Ecto neural progenitor cell (in vitro differentiated cells): ENCODE measurements at places on chromosomes 11 and 22.

GRCh38 chr11:125170001-125170509, 5.5 kb downstream of the PKNOX2 start:
- no peak for DNase-seq

- DNase-seq = peak; percentile 84
Measured at GRCh38 chr22:36329254-36330078, 58.3 kb downstream of the MYH9 start.

DNA sequence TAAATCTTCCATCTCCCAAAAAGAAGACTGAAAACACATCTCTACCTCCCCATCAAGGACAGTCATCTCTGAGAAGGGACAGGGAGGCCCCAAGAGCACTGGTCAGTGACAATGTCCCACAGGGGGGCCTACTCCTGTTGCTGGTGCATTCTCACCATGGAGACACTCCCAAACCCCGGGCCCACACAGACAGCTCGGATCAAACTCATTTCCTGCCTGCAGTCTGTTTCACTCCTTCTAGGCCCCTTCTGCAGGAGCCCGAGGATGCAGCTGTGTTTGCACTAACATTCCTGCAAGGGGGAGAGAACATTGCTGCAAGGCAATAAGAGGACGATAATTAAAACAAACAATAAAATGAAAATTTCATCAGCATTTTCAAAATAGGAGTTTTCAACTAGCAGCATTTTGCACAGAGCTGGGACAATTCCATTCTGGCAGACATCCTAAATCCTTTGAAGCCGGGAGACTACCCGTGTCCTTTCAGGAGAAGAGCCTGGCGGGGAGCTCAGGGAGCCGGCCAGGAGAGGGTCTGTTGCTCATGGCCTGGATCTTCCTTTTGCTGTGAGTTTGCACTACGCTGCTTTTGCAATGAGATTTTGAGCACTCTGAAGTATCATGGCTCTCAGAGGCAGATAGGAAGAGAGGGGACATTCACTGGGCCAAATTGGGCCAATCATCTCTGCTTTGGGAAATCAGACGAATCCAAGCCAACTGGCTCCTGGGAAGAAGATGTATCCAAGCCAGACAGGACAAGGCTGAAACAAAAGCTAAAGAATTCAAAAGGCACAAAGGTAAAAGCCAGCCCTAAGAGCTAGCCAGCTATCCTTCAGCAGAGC, 33.2 kb downstream of the SPATA19 start:
- no peak for DNase-seq

- DNase-seq = no peak
Measured at GRCh38 chr11:67252831-67253239, 13.4 kb upstream of the GRK2 start.

DNA sequence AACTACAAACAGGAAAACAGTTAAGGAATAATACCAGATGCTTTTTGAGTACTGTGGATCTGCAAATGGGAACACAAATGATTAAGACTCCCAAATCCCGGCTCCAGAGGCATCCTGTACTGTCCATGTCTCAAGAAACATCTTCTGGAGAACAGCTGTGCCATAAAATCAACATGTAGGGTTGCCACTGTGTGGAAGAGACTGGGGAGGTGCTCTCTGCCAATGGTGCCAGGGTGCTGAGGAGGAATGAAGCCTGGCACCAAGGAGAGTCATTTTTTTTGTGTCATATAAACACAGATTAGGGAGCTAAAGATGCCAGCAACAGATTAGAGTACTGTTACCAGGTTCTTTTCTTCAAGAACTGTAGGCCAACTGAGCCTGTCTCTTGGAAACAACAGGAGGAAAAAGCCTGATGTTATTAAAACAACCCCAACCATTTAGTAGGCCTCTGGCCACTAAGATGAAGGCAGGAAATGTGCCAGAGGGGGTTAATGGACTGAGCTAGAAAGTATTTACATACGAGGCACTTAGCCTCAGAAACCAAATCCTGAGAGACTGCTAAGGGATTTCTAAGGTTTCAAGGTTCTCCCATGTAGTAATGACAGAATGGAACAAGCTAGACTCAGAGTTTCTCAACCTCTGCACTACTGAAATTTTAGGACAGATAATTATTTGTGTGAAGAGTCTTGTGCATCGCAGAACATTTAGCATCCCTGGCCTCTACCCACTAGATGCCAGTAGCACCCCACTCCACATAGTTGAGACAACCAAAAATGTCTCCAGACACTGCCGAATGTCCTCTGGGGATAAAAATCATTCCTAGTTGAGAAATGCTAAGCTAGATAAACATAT, 54.6 kb upstream of the CHRM4 start:
- DNase-seq = no peak

GRCh38 chr11:112745973-112746372, 215.2 kb upstream of the NCAM1 start:
- no peak for DNase-seq

DNA sequence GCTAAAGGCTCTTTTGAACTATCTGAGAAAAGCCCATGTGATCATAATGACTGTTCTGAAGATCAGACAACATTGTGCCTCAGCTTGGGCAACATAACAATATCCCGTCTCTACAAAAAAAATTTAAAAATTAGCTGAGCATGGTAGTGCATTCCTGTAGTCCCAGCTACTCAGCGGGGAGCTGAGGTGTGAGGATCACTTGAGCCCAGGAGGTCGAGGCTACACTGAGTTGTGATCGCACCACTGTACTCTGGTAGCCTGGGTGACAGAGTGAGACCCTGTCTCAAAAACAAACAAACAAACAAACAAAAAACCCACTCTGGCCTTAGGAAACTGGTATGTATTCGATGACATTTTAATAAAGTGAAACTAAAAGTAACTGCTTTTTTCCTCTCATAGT, 1526.8 kb upstream of the TENM4 start:
- no peak for DNase-seq

- no peak for DNase-seq
Measured at GRCh38 chr11:68480852-68481510, 20.4 kb downstream of the PPP6R3 start.

- no peak for DNase-seq
Measured at GRCh38 chr11:111569476-111569875, 29.0 kb downstream of the LAYN start.

- no peak for DNase-seq
Measured at GRCh38 chr22:47167056-47167455, 404.6 kb downstream of the TBC1D22A start.

- DNase-seq = no peak
Measured at GRCh38 chr11:123328281-123328867, 101.7 kb upstream of the GRAMD1B start.

- no peak for DNase-seq
Measured at GRCh38 chr22:46148336-46148735, 2.0 kb upstream of the PPARA start.

DNA sequence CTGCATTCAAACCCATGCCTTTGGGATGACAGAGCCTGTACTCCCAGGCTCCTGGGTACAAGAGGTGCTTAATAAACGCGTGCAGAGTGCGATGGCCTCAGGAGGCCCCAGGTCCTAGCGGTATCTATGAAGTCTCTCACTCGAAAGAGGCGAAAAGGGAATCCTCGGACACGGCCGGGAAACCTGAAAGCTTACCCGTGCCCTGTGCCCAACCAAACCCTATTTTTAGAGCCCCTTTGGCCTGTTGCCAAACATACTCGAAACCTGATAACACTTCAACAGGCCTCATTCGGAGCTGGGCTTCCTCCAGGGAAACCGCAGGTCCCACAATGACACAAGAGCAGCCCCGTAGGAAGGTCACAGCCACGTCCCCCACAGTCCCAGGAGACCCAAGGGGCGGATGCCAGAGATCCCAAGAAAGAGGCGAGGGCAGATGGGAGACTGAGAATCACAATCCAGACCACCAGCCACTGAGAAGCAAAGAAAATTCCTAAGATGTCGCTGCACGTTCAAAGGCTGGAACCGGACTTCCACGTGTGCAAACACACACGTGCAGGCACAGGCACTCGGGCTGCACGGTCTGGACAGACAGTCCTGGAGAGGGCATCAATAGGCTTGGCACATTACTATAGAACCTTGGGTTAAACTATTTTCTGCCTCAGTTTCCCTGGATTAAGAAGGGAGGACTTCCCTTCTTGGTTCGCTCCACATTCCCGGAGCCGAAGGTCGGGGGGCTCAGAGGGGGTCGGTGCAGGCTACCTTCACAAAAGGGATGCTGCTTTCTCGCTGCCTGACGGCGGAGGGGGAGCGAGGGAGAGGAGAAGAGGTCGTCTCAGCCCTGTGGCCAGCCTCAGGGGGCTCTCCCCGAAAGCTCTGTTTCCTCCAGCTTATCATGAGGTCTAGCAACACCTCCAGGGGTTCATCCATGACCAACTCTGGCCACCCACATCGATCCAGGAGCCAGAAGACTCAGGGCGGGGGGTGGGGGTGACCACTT, 8.2 kb downstream of the PDGFB start:
- DNase-seq = no peak

DNA sequence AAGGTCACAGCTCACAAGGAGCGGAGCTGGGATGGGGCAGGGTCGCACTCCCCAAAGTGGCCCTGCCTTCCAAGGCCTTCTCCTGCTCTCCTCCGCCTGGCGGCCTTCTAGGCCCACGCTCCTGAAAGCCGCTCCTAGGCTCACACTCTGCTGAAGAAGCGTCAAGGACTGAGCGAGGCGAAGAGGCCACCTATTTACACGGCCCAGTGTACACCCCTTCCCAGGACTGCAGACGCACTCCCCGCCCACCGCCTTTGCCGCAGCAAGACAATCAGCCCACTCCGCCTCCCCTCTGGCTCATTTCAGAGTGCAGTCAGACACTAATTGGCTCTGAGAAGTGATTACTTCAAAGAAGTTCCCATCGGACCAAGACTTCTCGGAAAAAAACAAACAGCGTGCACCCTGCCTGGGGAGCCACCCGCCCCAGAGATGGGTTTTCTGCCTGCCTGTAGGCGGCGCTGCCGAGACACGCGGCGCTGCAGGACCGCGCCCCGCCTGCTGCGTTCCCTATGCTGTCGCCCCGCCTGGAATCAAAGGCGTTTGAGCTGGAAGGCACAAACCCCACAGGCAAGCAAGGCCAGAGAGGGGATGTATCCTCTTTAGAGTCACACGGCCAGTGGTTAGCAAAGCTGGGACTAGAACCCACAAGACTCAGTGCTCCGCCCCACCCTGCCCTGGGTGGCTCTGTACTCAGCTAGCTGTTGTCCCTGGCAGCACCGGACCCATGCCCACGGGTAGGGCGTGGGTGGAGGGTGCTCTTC, 414.8 kb downstream of the BUD13 start:
- peak; percentile 85 for DNase-seq

- DNase-seq = no peak
Measured at GRCh38 chr22:23353696-23354095, 173.4 kb downstream of the BCR start.

DNA sequence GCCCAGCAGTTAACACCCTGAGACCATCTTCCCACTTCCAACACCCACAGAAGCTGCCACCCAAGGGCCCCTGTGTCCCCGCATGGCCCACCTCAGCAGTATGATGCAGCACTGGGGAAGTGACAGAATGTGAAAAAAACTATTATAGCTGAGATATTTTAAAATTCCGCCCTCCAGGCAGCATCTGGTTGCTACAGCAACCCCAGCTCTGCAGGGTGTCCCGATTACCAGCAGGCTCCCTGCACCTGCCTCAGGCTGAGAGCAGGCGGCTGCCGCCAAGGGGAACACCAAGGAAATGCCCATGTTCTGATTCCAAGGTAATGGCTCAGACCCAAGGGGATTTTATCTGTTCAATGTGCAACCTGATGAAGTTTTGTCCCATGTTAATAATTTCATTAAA, 10.5 kb upstream of the TMEM121B start:
- DNase-seq = no peak

GRCh38 chr11:8342821-8343681, 79.4 kb upstream of the LMO1 start:
- DNase-seq = no peak

DNA sequence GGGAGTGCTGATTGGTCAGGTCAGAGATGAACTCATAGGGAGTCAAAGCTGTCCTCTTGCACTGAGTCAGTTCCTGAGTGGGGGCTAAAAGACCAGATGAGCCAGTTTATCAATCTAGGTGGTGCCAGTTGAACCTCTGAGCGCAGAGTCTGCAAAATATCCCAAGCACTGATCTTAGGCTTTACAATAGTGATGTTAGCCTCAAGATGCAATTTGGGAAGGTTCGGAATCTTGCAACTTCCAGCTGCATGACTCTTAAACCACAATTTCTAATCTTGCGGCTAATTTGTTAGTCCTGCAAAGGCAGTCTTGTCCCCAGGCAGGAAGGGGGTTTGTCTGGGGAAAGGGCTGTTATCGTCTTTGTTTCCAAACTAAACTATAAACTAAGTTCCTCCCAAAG, 92.3 kb upstream of the PARVA start:
- DNase-seq = no peak

- DNase-seq = no peak
Measured at GRCh38 chr11:70930215-70930614, 322.2 kb downstream of the SHANK2 start.

GRCh38 chr11:84642500-84642899, 984.6 kb downstream of the DLG2 start:
- no peak for DNase-seq

- no peak for DNase-seq
Measured at GRCh38 chr11:40186437-40187263, 1272.8 kb downstream of the LRRC4C start.

DNA sequence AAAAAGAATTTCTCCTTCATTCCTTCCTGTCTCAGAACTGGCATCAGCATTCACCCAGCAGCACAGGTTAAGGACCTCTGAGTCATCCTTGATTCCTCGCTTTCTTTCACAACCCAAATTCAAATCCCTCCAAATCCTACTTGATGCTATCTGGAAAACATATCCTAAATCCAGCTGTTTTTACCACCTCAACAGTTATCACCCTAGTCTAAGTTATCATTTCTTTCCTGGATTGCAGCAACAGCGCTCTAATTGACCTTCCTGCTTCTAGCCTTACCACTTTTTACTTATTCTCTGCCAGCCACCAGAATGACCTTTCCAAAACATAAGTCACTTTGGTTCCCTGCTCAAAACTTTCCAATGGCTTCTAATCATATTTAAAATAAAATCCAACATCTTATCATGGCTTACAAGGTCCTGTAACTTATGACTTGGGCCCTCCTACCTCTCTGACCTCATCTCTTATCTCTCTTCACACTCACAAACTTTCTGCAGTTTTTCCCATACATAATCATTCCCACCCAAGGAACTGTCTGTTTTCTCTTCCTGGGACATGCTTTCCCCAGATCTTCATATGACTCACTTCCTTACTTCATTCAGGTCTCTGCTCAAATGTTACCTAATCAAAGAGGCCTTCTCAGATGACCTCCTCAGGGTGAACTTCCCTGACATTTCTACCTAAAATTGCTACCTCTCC, 119.4 kb downstream of the TTC28 start:
- DNase-seq = no peak

GRCh38 chr11:70926543-70927201, 325.7 kb downstream of the SHANK2 start:
- DNase-seq = no peak

GRCh38 chr11:34962034-34962433, 45.6 kb downstream of the PDHX start:
- no peak for DNase-seq
